ENCODE measurements at places on chromosomes 7 and 10.

DNA sequence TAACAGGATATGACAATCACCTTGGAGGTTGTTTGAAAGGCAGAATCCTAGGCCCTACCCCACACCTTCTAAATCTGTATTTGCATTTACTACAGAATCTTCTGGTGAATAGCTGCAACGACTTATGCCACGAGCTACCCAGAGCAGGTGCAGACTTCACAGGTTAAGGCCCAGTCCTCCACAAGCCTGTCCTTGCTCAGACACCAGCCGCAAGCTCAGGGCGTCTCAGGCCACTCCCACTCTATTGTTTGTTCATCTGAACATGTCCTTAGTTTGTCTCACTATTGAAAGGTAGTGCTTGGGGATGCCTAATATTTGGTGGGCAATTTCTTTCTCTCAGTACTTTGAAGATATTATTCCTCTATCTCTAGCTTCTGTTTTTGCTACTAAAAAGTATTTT lies 18.9 kb upstream of the RBM33 start:
- DNase-seq = no peak

- DNase-seq = no peak
Measured at GRCh38 chr10:110007161-110007700, 553 bp upstream of the ADD3 start.

GRCh38 chr7:43362652-43363034 lies 220.3 kb upstream of the STK17A start:
- DNase-seq = no peak

GRCh38 chr10:59622320-59623132 lies 87.1 kb downstream of the SLC16A9 start:
- DNase-seq = peak; percentile 4

- no peak for DNase-seq
Measured at GRCh38 chr7:26307226-26307625, 15.6 kb downstream of the SNX10 start.

GRCh38 chr10:73908853-73909539 lies 1.9 kb upstream of the PLAU start:
- no peak for DNase-seq

DNA sequence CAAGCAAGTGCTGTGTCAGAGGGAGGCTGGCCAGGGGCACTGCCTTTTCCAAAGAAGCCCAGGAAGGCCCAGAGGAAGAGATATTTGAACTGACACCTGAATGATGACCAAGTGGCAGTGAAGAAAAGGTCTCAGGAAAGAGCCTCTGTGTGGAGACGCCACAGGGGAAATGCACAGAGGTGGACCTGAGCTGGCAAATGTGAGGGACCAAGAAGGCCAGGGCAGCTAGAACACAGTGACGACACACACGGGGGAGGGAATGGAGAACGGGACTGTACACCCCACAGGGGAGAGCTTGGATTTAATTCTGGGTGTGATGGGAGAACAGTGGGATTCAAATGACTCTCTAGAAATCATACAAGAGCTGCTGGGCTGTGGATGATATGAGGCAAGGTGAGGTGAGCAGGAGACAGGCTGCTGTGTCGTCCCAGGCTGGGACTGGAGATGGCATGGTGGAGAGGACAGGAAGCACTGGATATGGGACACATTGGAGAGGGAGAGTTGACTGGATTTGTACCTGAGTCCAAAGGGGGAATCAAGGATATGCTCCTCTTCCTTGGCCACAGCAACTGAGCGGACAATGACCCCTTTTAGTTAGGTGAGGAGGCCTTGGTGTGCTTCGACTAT lies 84.2 kb upstream of the DDC start:
- no peak for DNase-seq

GRCh38 chr7:158001621-158002320 lies 585.9 kb downstream of the PTPRN2 start:
- peak; percentile 71 for DNase-seq

GRCh38 chr10:105699504-105699903 lies 1058.4 kb downstream of the SORCS3 start:
- no peak for DNase-seq

- DNase-seq = no peak
Measured at GRCh38 chr7:4024133-4024532, 658.0 kb upstream of the FOXK1 start.

DNA sequence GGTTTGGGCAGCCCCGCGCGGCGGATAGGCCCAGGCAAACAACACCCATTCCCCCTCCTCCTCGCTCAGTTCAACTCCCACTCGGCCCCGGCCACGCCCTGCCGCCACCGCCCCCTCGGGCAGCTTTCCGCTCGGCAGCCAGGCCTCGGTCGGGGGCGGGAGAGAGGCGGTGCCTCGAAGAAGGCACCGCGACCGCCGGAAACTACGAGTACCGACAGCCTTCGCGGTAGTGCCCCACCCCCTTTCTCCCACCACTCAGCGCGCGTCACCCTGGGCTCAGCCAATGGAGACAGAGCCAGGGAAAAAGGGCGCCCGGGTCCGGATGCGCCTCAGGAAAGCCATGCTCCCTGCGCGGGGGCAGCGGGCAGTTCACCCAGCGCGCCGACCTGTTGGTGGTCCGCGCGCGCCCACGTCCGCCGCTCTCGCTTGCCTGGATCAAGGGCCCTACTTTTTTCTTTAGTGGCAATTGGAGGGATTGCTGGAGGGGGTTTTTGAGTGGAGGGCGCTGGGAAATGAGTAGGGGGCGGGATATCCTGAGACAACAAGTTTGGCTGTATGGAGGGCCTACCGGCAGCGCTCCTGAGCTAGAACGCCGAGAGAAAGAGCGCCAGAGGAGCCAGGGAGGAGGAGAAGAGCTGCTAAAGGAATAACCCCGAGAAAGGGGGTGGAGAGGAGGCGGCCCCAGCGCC lies 557 bp upstream of the SP4 start:
- peak; percentile 95 for DNase-seq

- DNase-seq = no peak
Measured at GRCh38 chr10:131755200-131755599, 145.6 kb upstream of the PPP2R2D start.

DNA sequence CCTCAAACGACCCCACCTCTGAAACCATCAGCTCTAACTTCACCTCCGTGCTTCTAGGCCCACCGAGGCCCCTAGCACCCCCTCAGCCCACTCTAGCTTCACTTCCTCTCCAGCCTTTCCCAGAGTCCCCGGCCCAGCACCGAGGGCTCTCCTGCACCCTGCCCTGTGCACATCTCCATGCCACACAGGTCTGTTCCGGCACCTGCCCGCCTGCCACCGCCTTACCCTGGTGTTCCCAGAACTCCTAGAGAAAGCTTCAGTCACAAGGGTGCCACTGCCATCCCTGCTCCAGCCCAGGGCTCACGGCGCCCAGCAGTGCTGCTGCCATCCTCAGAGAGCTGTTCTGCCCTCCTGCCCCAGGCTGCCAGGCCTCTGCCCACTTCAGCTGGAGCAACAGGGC lies 61.3 kb upstream of the INSIG1 start:
- DNase-seq = no peak

DNA sequence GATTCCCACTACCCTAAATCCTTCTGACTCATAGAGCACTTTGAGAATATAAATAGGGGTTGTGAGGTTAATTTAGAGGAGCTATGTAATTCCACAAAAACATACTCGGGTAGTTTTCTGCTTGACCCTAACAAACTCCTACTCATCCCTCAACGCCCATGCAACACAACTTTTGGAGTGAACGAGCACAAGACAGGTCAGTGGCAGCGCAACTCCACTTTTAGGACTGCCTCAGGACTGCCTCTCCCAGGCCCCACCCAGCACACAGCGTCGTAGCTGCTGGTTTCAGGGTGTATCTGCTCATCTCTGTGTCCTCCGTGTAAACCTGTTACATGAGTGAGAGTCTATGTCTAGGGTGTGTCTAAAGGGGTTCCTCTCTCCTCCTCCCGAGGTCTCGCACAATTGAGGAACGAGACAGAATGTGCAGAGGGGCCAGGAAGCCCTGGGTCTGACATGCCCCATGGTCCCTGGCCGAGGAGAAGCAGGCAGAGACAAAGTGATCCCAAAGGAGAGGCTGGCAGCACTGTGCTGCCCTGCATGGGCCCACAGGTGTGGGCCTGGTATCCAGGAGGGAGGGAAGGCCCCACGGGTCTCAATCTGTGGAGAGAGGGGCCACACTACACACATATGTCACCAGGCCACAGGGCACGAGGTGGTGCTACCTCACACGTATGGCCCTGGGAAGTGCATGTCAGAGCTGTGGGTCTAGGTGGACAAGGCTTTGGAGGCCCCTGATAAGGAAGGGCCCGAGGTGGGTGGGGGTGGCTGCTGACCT lies 45.5 kb downstream of the CAMK2B start:
- DNase-seq = no peak

DNA sequence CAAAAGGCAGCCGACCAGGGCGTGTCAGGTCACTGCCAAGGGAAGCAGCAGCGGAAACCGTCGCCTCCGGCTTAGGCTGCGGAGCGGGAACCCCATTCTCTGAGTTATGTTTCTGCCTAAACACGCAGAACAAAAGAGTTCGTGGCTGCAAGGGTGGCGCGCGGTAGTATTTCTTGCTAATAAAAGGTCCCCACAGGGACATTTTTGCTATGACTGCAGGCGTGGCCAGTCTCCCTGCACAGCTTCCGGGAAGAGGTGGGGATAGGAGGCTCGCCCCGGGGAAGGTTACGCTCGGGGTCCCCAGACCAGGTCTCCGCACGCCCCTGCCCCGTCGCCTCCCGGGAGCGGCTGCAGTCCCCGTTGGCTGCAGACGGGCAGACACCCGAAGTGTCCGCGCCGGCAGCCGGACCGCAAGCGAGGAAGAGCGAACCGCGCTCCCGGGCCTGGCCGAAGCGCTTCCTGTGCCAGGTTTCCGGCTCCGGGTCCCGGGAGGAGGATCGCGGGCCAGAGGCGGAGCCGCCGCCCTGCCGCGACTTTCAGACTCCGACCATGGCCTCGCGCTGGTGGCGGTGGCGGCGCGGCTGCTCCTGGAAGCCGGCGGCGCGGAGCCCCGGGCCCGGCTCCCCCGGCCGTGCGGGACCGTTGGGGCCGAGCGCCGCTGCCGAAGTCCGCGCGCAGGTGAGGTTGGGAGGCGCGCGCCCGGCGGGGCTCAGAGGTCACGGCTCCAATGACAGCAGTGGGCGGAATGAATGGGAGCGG lies at the start of gene PDSS1:
TSS of gene PDSS1 (plus strand) at position 539 of the 759 bp plus-strand sequence. CDS start at position 550, 11 bp downstream.
- DNase-seq = peak; percentile 42

- no peak for DNase-seq
Measured at GRCh38 chr10:2834214-2834613, 233.1 kb upstream of the PFKP start.

DNA sequence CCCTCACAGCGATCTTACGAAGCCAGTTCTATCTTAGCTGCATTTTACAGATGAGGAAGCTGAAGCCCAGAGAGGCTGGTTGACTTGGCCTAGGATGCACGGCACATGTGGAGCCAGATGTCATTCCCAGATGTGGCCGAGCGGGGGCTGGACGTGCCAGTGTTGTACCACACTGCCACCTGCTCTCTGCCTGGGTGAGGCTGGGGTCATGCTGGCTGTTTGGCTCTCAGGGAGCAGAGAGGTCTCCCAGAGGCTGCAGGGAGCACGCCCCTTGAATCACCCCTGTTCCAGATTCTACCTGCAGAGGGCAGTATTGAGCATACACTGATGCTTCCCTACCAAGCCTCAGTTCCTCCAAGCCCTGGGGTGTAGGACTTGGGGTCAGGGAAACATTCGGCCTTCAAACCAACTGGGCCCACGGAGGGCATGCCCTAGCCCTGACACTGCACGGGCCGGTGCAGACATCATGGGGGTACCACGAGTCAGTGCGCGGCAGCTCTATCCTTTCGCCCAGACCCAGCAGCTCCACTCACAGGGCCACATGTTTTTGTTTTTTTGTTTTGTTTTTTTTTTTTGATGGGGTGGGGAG lies 3.8 kb upstream of the GTF2IRD1 start:
- no peak for DNase-seq

GRCh38 chr7:157686285-157686894 lies 349.6 kb downstream of the DNAJB6 start:
- no peak for DNase-seq

- no peak for DNase-seq
Measured at GRCh38 chr7:136923111-136923667, 54.7 kb downstream of the CHRM2 start.

- no peak for DNase-seq
Measured at GRCh38 chr10:106761906-106762305, 402.6 kb downstream of the SORCS1 start.

DNA sequence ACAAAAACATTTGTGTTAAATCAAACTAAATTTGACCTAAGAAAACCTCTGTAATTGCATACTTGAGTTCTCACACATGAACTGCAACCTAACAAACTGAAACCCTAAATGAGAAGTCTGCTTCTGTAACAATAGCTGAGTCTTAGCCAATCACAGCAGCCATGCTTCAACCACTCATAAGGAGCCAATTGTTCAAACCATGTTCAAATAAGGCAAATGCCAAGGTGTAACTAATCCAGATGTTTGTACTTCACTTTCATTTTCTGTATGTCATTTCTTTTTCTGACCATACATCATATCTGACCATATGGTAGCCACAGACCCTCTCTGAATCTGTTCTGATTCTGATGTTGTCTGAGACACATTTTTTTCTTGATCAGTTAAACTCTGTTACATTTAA lies 47.5 kb upstream of the ANTXRL start:
- no peak for DNase-seq

GRCh38 chr10:132939957-132940790 lies 2.2 kb downstream of the CFAP46 start:
- no peak for DNase-seq

- DNase-seq = no peak
Measured at GRCh38 chr7:102306916-102307677, 20.4 kb downstream of the SH2B2 start.

- DNase-seq = peak; percentile 67
Measured at GRCh38 chr7:99422186-99422585, 13.4 kb downstream of the BUD31 start.

DNA sequence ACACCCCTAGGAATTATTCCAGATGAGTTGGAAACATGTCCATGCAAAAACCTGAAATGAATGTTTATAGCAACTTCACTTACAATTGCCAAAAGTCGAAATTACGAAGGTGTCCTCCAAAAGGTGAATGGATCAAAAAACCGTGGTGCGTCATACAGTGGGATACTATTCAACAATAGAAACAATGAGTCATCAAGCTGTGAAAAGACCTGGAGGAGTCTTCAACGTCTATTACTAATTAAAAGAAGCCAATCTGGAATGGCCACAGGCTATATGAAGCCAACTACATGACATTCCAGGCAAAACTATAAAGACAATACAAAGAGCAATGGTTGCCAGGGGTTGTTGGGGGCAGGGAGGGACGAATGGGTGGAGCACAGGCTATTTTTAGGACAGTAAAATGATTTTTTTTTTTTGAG lies 12.6 kb upstream of the PPP2R2D start:
- no peak for DNase-seq

GRCh38 chr10:77319557-77319956 lies 318.1 kb downstream of the KCNMA1 start:
- no peak for DNase-seq

GRCh38 chr10:74231375-74231774 lies 80.4 kb downstream of the ADK start:
- DNase-seq = no peak

- DNase-seq = no peak
Measured at GRCh38 chr10:102904346-102904745, 13.7 kb upstream of the CNNM2 start.

All from NCI-H510A (cell line).